ENCODE measurements at places on chromosomes 1 and 21.
A peak's percentile ranks its signal among the peaks of the same experiment; 100 is the strongest.

DNA sequence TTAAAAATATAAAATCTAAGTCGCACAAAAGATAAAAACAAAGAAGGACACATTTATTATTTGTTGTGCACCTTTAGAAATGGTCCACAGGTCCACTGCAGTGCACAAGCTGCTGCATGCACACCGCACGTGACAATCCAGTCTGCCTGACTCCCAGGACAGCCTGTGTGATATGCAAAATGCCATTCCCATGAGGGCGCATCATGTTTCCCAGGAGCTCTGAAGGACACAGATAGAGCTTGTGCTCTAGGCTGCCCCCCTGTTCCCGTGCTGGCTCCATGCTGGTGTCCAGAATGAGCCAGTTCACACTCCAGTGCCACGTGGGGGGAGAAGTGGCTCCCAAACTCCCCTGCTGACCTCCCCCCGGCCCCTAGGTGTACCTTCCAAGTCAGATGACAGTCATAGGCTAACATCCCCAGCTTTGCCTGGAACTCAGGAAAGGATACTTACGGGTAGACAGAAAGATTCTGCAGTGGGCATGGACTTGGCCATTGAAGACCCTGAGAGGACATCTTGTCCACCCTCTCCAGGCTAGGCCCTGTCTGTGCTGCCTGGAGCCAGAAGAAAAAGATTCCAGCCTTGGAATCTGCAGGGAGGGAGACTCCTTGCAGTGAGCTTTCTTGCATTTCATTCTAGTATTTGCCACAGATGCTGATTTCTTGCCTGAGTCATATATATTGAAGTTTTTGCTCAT lies 26.3 kb downstream of the RAB7B start:
- DNase-seq: no peak

GRCh38 chr21:43808832-43809251 lies 19.5 kb downstream of the RRP1 start:
- DNase-seq: peak; percentile 79

GRCh38 chr1:153288634-153289275 lies 24.0 kb downstream of the PGLYRP3 start:
- no peak for DNase-seq

DNA sequence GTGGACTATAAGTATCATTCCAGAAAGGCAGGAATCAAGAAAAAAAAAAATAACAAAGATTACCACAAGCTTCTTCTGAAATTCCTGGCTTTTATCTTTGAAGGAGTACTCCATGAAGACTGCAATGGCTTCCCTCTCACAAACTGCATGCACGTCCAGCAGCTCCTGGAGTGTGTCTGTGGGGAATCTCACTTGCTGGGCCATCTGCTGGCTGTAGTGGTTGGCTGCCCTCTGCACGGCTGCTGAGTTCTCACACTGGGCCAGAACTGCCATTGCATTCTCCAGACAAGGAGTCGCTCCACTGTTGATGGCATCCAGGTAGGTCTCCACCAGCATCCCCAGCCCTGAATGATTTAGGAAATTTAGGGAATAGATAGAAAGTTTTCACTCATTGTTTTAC lies 23.3 kb upstream of the GBP2 start:
- no peak for DNase-seq

- peak; percentile 80 for DNase-seq
Observed at GRCh38 chr1:21277180-21277579, 13.1 kb downstream of the ECE1 start.
